ENCODE measurements at places on chromosomes 2 and 18.

GRCh38 chr2:61924895-61925663 is 19.6 kb downstream of the COMMD1 start:
- DNase-seq: no peak

DNA sequence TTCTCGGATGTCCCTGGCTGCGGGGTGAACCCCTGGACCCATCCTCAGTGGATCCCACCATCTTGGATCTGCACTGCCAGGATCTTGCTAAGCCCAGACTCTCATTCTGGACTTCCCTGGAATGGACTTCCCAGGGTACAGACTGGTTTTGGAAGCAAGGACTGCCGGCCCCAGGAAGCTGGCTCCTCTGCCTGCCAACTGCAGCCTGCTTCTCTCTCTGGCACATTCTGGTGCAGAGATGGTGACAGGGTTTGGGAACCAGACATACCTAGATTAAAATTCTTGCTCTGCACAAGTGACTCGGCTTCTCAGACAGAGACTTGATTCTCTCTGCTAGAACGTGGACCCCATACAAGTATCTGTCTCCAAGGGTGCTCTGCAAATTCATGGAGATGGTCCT is 29.4 kb downstream of the ACKR3 start:
- DNase-seq: no peak

DNA sequence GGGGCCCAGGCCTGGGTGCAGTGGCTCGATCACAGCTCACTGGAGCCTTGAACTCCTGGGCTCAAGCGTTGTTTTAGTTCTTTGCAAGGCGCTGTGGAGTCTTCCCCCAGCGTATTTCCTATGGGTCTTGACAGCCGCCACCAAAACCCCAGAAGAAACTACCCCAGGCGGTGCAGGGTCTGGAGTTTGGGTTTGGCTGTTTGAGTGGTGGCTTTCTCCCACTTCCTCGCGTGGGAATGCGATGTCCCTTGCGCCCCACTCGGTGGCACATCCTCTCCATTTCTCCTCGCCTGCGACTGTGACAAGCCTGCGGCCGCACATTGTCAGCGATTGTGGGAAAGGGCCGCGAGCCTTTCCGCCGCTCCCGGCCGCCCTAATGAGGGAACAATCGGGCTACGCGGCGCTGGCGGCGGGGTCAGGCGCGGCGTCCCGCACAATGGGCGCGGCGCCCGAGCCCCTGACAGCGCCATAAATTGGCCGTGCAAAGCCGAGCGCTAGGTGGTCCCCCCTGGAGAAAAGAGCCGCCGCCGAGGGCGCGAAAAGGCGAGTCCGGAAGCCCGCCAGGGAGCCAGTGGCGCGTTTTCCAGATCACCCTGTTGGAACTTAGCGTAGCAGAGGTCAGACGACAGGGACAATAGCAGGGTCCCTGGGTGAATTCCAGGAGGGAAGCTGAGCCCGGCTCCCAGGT is 194.9 kb upstream of the POU3F3 start:
- no peak for DNase-seq

- no peak for DNase-seq
Measured at GRCh38 chr18:72273025-72273424, 271.1 kb downstream of the CBLN2 start.

GRCh38 chr2:139064159-139064558 is 284.0 kb upstream of the NXPH2 start:
- no peak for DNase-seq

DNA sequence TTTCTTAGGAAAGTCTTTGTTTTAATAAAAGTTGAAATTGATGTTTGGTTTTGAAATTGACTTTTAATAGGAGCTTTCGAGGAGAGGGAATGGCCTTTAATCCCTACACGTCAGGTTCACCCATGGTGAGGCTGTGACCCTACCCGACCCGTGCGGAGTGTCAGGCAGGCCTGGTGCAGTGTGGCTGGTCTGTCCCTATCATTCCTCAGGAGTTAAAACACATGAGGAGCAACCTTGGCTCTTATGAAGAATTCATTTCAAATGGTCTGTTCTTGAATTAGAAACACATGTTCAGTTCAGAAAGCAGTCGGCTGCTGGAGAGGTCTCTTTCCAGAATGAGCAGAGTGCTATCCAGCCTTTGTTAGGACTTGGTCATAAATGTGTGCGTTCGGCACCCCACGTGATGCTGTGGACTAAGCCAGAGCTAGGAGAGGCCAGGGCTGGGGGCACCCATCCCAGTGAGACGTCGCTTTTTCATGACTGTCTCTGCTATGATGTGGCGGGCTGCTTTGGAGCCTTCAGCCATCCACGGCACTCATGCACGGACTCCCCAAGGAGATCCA is 54.7 kb downstream of the EMILIN2 start:
- DNase-seq: peak; percentile 47

- no peak for DNase-seq
Measured at GRCh38 chr2:240559286-240559685, 871 bp upstream of the DUSP28 start.

GRCh38 chr18:58761970-58762780 is 90.9 kb downstream of the MALT1 start:
- no peak for DNase-seq

DNA sequence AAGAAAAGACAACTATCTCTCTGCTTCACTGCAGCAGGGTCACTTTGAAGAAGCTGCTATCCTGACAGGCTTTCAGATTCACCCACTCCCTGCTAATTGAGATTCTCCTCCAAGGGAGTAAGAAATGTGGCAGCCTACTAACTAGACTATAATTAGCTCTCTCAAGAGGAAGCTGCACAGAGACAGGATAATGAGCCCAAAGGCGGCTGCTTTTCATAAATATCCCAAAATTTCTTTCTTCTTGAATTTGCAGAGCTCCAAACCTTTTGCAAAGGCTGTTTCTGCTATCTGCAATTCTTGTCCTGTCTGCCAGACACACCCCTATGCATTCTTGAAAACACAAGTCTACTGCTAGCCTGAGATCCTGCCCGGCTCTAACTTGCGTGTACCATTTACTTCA is 54.0 kb upstream of the RNU4ATAC start:
- no peak for DNase-seq

- no peak for DNase-seq
Measured at GRCh38 chr2:41337956-41338355, 709.9 kb upstream of the PKDCC start.

DNA sequence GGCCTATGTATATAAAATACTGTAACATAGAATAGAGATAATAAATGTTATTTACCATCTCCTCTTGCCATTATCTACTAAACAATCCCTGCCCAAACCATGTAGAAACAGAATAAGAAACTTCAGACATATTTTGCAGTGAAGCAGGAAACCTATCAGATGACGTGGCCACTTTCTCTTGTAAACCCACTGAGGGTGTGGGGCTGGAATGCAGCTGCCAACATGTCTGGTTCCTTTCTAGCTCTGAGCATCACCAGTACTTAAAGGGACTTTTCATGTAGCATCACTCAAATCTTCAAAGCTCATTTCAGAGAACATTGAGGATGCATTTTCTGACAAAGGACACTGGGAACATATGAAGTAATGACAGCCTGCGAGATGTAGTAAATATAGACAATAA is 251.8 kb downstream of the LPIN1 start:
- no peak for DNase-seq

DNA sequence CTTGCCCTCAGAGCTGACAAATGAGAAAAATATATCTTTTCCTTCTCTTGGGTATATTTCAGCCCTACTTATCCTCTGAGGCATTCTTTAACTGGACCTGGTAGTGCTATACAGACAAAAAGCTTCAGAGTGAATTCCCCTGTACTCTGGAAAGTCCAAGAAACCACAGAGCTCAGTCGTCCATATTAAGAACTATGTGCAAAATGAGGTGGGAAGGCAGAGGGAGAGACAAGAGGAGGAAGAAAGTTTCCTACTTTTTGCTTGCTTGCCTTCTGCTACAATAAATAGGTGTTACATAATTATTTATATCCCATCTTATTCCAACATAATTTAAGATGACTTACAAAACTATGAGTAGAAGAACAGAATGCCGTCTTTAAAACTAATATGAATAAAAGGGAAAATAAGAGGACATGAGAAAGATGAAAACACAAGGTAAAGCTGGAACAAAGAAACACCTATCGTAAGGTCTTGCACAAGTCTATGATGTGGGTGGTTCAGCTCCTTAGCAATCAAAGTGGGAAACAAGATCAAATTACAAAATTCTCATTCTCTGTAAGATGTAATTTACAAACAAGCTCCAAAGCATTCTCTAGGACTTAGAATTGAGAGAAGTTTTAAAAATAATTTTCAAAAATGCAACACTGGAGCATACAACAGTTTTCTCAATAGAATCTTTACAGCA is 97.9 kb downstream of the BAZ2B start:
- no peak for DNase-seq

GRCh38 chr2:128738446-128739110 is 419.9 kb upstream of the HS6ST1 start:
- DNase-seq: no peak

- no peak for DNase-seq
Measured at GRCh38 chr18:56060967-56061541, 473.1 kb upstream of the TCF4 start.

DNA sequence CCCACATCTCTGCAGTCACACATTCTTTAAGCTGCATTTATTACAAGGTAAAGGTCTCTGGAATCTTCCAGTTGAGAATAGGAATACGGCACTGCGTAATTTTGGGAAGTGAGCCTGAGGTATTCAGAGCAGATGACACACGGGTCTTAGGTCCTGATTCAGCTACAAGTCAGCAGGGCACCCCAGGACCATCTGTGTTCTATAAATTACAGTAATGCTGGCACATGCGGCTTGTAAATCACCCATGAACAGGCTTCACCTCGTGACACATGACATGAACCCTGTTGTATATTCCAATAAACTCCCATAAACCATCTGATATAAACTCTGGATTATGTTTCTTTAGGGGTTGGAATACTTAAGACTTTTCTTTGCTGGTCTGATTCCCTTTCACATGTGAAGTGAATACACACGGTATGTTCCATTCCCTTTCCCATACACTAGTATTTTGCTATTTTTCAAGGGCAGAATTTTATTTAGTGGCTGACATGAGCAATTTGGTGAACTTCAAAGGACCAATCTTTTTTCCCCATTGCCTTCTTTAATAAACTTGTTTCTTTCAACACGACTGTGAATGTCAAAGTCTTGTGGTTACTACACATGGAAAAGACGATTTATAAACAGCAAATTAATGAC is 298.6 kb downstream of the MEIS1 start:
- no peak for DNase-seq

- no peak for DNase-seq
Measured at GRCh38 chr18:38930881-38931753, 1365.5 kb upstream of the CELF4 start.

DNA sequence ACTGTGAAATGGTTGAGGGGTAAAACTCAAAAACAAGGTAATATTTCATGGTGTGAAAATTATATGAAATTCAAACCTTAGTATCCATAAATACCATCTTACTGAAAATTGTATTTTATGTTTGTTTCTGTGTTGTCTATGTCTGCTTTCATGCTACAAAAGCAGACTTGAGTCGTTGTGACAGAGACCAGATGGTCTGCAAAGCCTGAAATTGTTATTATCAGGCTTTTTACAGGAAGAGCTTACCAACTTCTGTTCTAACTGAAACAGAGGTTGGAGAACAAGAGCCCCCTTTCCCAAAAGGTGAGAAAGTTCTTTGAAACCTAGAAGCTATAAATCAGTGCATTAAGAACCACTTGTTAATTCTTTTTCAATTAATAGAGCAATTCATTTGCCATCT is 110.0 kb downstream of the COL4A4 start:
- DNase-seq: no peak

- no peak for DNase-seq
Measured at GRCh38 chr2:35447215-35447614, 908.4 kb upstream of the CRIM1 start.

- no peak for DNase-seq
Measured at GRCh38 chr18:74531043-74531442, 3.3 kb upstream of the CNDP1 start.

- no peak for DNase-seq
Measured at GRCh38 chr2:144475569-144476275, 44.2 kb downstream of the ZEB2 start.

DNA sequence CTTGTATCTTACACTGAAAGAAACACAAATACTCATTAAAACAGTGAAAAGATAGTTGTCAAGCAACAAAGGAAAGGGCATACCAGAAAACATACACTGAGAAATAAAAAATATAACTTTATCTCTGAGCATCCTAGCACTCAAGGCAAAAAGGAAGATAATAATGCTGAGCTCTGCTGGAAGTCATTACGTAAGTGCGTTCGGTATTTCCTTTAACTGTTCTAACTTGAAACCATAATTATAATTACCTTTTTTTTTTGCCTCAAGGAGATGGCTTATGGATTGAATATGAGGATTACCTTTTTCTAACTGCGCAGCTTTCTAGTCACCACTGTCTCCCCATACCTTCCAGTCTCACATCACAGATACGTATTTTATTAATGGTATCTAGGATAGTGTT is 308.1 kb downstream of the GBX2 start:
- no peak for DNase-seq

DNA sequence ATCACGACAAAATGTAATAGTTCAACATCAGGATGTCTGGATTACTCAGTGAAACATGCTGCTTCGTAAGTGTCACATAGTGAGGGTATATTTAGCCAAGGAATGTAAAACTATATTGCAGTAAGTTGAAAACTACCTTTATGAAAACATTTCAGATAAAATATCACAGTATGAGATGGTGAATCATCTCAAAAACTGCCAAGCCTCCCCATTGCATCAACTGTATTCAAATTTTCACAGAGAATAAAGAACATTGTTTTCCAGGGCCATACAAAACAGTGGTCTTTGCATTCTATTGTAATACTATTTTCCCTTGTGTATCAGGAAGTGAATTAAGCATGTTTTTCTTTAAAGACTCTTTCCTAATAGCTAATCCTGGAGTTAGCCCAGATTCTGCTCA is 47.6 kb upstream of the MSTN start:
- DNase-seq: no peak

DNA sequence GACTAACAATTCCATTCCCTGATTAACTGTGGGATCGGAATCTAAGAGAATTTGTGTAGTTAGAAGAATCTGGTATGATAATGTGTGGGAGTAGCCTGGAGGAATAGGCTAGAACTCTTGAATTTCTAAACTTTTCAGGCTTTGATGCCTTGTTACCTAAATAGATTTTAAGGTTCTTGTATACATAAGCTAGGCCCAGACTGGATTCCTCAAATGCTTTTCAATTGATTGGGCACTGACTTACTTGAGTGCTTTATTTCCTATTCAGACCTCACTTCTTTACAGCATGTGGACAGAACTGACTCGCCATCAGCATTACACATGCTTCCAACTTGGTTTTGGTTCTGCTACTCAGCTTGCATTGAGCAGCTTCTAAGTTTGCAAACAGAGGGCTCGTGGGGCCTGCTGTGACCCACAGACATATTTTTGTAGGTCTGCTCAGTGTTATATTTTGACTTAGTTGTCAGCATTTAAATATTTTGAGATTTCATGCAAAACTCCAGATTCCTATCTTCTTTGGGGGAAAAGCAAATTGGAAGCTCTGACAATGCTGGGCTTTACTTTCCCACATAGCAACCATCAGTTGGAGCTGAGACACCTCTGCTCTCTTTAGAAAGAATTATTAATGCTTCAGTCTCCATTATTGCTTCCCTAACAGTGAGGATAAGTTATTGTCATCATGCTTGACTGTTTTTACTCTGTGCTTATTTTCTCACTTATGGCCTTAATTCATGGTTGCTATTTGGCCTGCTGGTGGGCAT is 5.7 kb downstream of the PARD3B start:
- peak; percentile 94 for DNase-seq

- DNase-seq: no peak
Measured at GRCh38 chr2:101998896-101999789, 7.4 kb downstream of the IL1R2 start.

- no peak for DNase-seq
Measured at GRCh38 chr18:2979871-2980790, 32.8 kb downstream of the LPIN2 start.
